Right atrium auricular region (tissue), 2 donors: ENCODE measurements at places on chromosomes 7 and 10. TPM values are rescaled to one million over a fixed set of nuclear protein-coding genes. Genes with fewer than 3 reads are reported as not detected.
A peak's percentile ranks its signal among the peaks of the same experiment; 100 is the strongest.

The CLEC2L gene
- total RNA-seq, result not detected

The POMZP3 gene
- 10.1 TPM for total RNA-seq

The ARHGEF35 gene
- 1.7 TPM for total RNA-seq

- H3K4me1 ChIP-seq, result no peaks in the 10 kb centered on the region
- H3K36me3 ChIP-seq, result no peaks in the 10 kb centered on the region
- DNase-seq, result no peak
- H3K4me3 ChIP-seq, result no peak overlapping the region
- H3K27me3 ChIP-seq, result no peaks in the 10 kb centered on the region
- no peak overlapping the region for H3K27ac ChIP-seq
Measured at GRCh38 chr7:93014410-93014809, 103.4 kb downstream of the SAMD9 start.

- H3K4me1 ChIP-seq, result no peaks in the 10 kb centered on the region
- peak overlapping the region; percentile 65 for H3K27ac ChIP-seq
- no peaks in the 10 kb centered on the region for H3K27me3 ChIP-seq
- H3K4me3 ChIP-seq, result peak overlapping the region; percentile 56
- H3K36me3 ChIP-seq, result no peaks in the 10 kb centered on the region
Measured at GRCh38 chr7:94907811-94908322, 473 bp downstream of the PPP1R9A start.

GRCh38 chr10:60082744-60083344 lies 176.5 kb upstream of the CCDC6 start:
- H3K27ac ChIP-seq, result no peak overlapping the region
- H3K27me3 ChIP-seq, result no peaks in the 10 kb centered on the region
- H3K36me3 ChIP-seq, result peaks cover 45% of the 10 kb centered on the region
- H3K4me1 ChIP-seq, result no peaks in the 10 kb centered on the region

The ANKRD30A gene
- not detected for total RNA-seq

- H3K4me1 ChIP-seq, result no peaks in the 10 kb centered on the region
- H3K36me3 ChIP-seq, result no peaks in the 10 kb centered on the region
- DNase-seq, result no peak
Measured at GRCh38 chr10:7485799-7486198, 75.0 kb upstream of the SFMBT2 start.

GRCh38 chr10:33151344-33151864 lies 183.1 kb downstream of the NRP1 start:
- peak; percentile 32 for DNase-seq
- H3K4me1 ChIP-seq, result no peaks in the 10 kb centered on the region
- H3K36me3 ChIP-seq, result no peaks in the 10 kb centered on the region
- no peaks in the 10 kb centered on the region for H3K27me3 ChIP-seq
- no peak overlapping the region for H3K4me3 ChIP-seq

- H3K27me3 ChIP-seq, result no peaks in the 10 kb centered on the region
- peaks cover 23% of the 10 kb centered on the region for H3K4me1 ChIP-seq
- DNase-seq, result no peak
Measured at GRCh38 chr10:110040108-110040507, 32.3 kb downstream of the ADD3 start.

DNA sequence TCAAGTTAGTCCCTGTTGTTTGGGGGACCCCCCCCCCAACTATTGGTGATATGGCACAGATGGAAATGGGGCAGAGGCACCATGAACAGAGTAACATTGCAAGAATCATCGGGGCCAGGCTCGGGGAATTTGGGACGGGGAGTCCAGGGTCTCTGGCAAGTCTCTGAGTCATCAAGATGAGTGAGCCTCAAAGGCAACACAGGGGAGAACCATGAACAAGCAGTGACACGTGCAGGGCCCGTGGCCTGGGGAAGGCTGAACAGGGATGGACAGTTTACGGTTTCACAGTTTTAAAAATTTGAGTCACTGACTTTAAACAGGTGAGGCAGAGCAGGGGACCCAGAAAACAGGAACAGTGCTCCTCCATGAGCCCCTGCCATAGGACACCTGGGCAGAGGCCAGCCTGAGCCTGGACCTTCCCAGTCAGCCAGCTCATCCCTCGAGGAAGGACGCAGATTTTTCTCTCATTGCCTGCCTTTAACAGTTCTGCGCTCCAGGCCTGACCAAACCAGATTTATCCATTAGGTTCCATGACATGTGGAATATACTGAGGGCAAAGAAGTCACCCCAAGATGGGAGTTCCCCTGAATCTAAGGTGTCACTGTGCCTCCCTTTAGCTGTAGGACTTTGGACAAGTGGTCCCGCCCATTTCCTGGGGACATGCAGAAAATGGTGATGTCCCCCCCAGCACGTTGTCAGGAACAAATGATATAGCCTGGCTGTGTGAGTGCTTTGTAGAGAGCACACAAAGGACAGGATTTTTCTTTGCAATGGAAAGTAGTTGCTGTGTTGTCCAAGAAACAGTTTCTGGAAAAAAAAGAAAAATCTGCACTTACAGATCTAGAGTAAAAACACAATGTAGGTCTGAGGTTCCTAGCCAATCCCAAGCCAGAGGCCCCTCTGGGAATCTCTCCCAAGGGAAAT lies 23.8 kb downstream of the CHST15 start:
- H3K4me1 ChIP-seq, result no peaks in the 10 kb centered on the region
- no peaks in the 10 kb centered on the region for H3K27me3 ChIP-seq
- no peaks in the 10 kb centered on the region for H3K36me3 ChIP-seq
- DNase-seq, result no peak
- no peak overlapping the region for H3K4me3 ChIP-seq
- no peak overlapping the region for H3K27ac ChIP-seq

- peaks cover 38% of the 10 kb centered on the region for H3K36me3 ChIP-seq
- DNase-seq, result peak; percentile 86
- peak overlapping the region; percentile 99 for H3K27ac ChIP-seq
- no peaks in the 10 kb centered on the region for H3K4me1 ChIP-seq
- H3K4me3 ChIP-seq, result peak overlapping the region; percentile 77
Measured at GRCh38 chr7:128833148-128833945, 3.1 kb downstream of the FLNC start.

- no peak overlapping the region for H3K4me3 ChIP-seq
- H3K27ac ChIP-seq, result no peak overlapping the region
- H3K27me3 ChIP-seq, result no peaks in the 10 kb centered on the region
- peaks cover 33% of the 10 kb centered on the region for H3K36me3 ChIP-seq
- no peak for DNase-seq
Measured at GRCh38 chr10:99610221-99610620, 10.0 kb downstream of the SLC25A28 start.

- peak overlapping the region; percentile 86 for H3K27ac ChIP-seq
- no peaks in the 10 kb centered on the region for H3K27me3 ChIP-seq
- H3K4me1 ChIP-seq, result peaks cover 69% of the 10 kb centered on the region
- H3K4me3 ChIP-seq, result no peak overlapping the region
- peak; percentile 71 for DNase-seq
Measured at GRCh38 chr7:47940088-47941013, 7.9 kb downstream of the PKD1L1 start.

DNA sequence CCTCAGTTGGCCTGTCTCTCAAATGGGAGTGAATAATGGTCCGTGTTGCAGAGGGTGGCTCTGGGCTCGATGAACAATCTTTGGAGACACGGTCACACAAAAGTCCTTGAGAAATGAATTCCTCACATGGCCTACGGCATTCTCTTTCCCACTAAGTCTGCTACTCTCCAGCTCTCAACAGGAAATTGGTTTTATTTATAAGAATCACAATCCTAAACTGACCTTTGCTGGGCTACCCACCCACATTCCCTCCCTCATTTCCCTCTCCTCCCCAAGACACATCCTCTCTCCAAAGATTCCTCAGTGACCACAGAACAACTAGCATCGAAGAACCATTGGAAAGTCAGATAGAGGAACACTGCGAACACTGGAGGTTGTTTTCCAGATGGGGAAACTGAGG lies 4.7 kb downstream of the AFAP1L2 start:
- no peak overlapping the region for H3K27ac ChIP-seq
- no peak overlapping the region for H3K4me3 ChIP-seq
- no peaks in the 10 kb centered on the region for H3K27me3 ChIP-seq
- no peaks in the 10 kb centered on the region for H3K4me1 ChIP-seq
- DNase-seq, result no peak

The LRRC72 gene
- not detected for total RNA-seq

DNA sequence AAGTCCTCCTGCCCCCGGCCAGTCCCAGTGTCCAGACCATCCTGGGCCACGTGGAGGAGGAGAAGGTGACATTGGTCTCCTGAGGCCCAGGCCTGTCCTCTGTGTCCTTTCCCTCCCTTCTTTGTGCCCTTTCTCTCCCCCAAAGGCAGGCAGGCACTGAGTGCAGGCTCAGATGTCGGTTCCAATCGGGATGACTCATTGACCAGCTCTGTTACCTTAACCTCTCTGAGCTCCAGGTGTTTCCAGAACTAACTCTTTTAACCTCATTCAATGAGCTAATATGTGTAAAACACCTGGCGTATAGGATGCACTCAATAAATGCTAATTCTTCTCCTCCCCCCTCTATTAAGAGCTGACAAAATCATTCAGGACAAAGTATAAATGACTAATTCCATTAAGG lies 25.7 kb downstream of the MACROH2A2 start:
- no peaks in the 10 kb centered on the region for H3K4me1 ChIP-seq
- H3K27me3 ChIP-seq, result no peaks in the 10 kb centered on the region
- no peak overlapping the region for H3K27ac ChIP-seq
- H3K4me3 ChIP-seq, result no peak overlapping the region

DNA sequence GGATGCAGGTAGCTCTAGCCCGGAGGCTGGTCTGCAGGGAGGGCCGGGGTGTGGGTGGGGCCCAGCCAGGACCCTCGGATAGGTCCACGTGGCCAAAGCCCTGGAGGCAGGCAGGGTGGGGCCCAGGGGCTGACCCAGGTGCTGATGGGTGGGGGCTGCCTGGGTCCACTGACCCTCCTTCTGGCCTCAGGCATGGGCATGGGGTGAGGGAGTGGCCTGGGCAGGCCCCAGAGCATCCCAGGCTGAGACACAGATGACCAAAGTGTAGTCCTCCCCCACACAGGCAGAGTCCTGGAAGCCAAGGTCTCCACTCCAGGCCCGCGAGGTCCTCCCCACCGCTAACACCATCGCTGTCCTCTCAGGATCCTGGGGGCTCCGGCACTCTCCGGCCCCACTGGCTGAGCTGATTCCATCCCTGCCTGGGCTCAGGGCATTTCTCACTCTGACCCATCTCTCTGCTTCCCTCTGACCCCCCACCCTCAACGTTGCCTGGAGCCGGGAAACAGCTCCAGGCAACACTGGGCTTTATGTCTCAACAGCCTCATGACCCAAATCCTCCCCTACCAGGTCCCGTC lies 20.7 kb upstream of the PPP2R2D start:
- H3K36me3 ChIP-seq, result no peaks in the 10 kb centered on the region
- no peak overlapping the region for H3K27ac ChIP-seq
- no peaks in the 10 kb centered on the region for H3K4me1 ChIP-seq

DNA sequence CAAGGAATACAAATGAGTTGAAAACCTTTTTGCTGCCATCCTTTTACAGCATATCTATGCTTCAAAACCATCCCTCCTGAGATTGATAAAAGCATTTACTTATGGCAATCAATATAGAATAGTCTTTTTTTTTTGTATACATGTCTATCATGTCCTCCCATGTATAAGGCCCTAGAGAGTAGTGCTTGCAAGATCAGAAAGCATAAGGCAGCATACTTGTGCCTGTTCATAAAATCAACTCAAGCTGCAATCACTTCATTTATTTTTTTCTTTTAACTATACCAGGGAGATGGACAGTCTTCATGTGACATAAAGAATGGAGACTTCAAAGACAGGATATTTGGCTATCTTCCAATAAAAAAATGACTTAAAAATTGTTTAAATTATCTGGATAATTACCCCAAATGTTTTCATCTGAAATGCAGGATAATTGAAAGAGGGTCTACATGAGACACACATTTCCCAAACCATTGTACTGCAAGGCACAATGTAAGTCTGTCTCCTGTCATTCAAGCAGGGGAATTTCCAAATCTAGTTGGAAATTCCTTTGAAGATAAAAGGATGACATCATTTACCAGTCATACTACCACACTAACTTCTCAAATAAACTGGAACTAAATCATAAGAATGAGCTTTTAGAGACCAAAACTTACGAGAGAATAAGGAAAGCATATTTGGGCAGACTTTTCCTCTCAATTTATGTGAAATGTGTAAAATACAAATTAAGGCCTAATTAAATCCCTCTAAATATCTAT lies 22.5 kb downstream of the LRRN3 start:
- H3K27ac ChIP-seq, result no peak overlapping the region
- no peaks in the 10 kb centered on the region for H3K27me3 ChIP-seq
- no peak overlapping the region for H3K4me3 ChIP-seq
- H3K4me1 ChIP-seq, result no peaks in the 10 kb centered on the region
- no peak for DNase-seq

DNA sequence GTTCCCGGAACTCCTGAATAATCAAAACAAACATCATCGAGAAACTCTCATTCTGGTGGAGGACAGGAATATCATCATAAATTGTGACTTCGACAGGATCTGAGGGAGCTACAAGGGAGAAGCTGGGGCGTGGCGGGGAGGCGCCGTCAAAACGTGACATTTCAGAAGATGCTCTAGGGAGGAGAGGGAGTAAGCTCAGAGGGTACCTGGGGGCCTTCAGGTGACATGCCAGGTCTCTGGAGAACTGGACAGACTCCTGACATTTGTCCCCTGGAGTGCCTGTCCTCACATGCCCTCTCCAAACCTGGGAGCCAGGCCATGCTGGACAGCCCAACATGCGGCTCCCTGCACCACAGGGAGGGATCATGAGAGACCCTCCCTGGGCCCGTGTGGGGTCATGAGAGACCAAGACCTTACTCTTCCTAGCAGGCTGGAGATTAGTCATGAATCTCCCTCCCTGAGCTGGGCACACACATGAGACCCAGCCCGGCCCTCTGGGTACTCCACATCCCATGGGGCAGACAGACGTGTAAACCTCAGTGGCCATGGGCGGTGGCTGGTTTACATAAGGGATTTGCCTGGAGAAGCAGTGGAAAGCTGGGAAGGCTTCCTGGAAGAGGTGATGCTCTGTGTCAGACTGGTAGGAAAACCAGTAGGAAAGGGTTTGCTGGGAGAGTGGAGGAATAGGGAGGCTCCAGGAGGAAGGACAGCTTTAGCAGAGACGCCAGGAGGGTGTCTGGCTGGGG lies 81.0 kb downstream of the MYL10 start:
- no peaks in the 10 kb centered on the region for H3K4me1 ChIP-seq
- no peak overlapping the region for H3K4me3 ChIP-seq
- no peak overlapping the region for H3K27ac ChIP-seq
- H3K27me3 ChIP-seq, result no peaks in the 10 kb centered on the region

DNA sequence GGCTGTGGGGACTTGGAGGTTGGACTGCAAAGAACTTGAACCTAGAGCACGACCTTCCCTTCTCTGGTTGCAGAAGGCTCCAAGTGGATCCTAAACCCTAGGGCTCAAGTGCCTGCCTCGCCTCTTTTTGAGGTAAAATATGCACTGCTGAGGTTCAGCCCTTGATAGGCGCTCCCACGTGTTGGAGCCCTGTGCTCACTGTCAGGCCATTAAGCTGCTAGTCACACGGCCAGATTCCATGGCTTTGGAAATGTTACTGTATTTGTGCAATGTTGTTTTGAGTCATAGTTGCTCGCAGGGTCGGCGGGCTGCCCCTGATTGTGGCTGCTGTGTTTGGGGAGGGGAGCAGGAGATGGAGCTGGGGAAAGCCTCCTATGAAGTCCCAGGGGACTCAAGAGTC lies 39.8 kb upstream of the PCBD1 start:
- no peaks in the 10 kb centered on the region for H3K4me1 ChIP-seq
- no peak overlapping the region for H3K27ac ChIP-seq
- H3K4me3 ChIP-seq, result no peak overlapping the region
- no peaks in the 10 kb centered on the region for H3K36me3 ChIP-seq
- no peak for DNase-seq
